ENCODE measurements at places on chromosomes 5 and 9. TPM values are rescaled to one million over a fixed set of nuclear protein-coding genes. Genes with fewer than 3 reads are reported as not detected.

DNA sequence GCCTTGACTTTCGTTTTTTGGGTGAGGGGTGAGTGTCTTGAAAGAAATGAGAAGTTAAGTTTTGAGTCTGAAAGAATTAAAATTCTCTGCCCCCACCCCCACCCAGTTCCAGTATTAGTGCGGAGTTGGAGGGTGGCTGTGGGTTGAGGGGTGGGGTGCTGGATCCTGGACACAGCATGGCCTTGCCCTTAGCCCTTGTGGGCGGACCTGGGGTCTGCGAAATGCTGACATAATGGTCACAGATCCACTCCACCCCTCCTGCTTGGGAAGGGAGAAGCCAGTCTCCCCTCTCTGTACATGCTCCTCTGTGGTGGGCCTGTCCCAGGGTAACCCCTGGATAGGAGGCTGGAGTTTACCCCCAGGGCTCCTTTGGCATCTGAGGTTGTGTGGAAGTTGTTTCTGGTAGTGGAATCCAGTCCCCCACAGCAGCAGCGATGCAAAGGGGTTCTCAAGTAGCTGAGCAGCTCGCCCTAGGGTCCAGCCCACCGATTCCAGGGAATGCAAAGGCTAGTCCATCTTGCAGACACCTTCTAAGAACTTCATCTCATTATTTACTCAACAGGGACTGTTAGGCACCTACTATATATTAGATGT, 42.8 kb upstream of the TCF7 start:
- no peak for DNase-seq

DNA sequence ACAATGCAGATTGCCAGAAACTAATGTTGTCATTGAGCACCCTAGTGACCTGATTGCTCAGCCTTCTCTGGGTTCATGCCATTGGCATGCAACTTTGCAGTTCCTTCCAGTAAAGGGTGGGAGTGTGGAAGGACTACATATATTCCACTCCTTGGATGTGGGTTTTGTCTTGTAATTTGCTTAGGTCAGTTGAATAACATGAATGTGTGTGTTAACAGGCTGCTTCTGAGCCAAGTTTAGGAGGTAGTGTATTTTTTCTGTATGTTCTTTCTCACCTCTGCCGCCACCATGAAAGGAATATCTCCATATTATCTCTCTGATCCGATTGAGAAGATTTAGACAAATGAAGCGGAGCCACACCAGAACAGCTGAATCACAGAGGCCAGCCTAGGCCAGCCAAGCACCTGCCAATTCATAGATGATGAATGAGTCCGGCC, 1929.6 kb upstream of the CDH6 start:
- no peak for DNase-seq

GRCh38 chr5:53319315-53319714, 161.1 kb upstream of the FST start:
- DNase-seq: no peak

GRCh38 chr5:171644536-171644935, 141.1 kb upstream of the SMIM23 start:
- DNase-seq: no peak

GRCh38 chr5:10725636-10726035, 35.4 kb downstream of the DAP start:
- no peak for DNase-seq

DNA sequence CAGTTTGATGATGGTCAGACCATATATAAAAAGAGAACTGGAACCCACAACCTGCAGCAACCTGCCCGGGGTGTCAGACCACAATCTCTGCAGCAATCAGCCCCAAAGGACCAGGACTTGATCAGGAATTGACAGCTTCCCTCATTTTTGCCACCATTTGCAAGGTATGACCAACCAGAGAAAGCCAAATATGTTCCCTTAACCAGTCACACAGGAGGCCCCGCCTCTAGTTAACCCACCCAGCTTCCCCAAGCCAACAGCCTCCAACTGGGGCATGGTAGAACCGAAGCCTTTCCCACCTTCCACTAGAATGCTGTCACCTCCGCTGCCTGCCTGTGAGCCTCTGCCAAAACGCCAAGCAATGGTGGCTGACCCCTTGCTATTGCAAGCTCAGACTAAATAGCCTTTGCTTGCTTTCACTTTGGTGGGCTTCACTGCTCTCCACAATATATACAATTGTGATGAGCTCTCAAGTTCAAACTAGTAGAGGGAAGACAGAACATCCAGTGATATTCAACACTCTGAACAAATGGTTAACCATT, 86.3 kb downstream of the AK8 start:
- DNase-seq: no peak

GRCh38 chr9:136496801-136497620, 14.2 kb upstream of the SEC16A start:
- no peak for DNase-seq

- DNase-seq: no peak
Observed at GRCh38 chr5:178199581-178200434, 4.5 kb upstream of the HNRNPAB start.

CDH10 gene
- total RNA-seq: 0.15 TPM

CYSRT1 gene
- 0.43 TPM for total RNA-seq

COL23A1 gene
- total RNA-seq: 0.09 TPM

ZNF658 gene
- 4.5 TPM for total RNA-seq
